Fibroblast of skin of scalp (primary cell): ENCODE measurements at places on chromosomes 7 and 10.

DNA sequence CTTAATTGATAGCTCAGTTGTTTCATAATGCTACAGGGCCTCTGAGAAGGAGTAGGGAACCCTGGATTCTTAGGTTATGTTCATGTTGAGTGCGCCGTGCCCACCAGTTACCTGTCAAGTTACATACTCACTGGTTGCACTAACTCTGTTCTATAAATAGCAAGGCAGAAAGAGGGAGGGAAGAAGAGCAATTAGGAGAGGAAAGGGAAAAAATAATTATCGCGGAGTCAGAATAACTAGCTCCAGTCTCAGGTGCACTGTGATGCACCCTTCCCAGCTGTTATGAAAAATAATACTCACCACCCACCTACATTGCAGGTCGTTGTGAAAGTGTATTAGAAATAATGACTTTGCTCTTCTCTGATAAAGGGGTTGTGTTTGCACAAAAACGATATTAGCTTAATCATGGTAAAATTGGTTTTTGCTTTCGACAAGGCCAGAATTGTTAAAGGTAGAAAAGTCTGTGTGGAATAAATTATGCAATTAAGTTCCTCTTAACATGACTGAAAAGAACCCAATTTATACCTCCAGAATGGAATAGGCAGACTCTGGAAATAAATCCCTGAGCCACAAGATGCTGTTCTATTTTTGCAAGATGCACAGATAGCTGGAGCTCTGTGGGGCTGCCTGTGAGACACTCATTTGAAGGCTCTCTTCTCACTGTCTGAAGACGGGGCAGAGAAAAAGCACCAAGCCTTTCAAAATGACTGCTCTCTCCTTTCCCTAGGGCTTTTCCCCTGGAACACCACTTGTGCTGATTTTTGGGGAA lies 137.6 kb upstream of the PITRM1 start:
- no peak for DNase-seq

GRCh38 chr10:101829561-101830315 lies 11.5 kb upstream of the OGA start:
- DNase-seq: peak; percentile 43

- no peak for DNase-seq
Observed at GRCh38 chr10:43706166-43706565, 57.5 kb upstream of the ZNF32 start.

DNA sequence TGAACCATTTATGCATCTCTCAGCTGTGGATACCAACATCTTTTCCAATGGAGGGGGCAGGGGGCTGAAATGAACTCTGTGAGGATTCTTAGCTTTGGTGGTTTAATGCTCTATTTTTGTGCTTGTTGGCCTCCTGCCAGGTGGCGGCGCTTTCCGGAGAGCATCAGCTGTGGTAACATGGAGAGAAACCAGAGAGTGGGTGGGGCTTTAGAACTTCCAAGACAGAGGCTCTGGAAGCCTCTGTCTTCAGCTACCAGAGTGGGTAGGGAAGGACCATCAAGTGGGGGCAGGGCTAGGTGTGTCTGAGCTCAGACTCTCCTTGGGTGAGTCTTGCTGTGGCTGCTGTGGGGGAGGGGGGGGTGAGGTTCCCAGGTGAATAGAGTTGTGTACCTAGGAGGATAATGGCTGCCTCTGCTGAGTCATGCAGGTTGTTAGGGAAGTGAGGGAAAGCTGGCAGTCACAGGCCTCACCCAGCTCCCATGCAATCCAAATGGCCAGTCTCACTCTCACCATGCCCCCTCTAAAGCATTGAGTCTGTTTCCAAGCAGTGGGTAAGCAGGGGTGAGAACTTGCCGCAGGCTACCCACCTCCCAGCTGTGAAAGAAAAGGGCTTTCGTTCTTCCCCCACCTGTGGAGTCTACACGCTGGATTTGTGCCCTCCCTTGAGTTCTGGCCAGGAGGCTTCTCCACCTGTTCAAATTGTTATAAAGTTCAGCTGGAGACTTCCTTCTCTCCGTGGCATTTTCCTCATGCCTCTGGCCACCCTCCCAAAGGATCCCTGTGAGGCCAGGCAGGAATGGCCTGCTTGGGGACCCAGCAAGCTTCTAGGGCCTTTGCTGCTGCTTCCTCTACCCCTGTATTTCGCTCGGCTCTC lies 527.0 kb downstream of the NEBL start:
- DNase-seq: no peak

DNA sequence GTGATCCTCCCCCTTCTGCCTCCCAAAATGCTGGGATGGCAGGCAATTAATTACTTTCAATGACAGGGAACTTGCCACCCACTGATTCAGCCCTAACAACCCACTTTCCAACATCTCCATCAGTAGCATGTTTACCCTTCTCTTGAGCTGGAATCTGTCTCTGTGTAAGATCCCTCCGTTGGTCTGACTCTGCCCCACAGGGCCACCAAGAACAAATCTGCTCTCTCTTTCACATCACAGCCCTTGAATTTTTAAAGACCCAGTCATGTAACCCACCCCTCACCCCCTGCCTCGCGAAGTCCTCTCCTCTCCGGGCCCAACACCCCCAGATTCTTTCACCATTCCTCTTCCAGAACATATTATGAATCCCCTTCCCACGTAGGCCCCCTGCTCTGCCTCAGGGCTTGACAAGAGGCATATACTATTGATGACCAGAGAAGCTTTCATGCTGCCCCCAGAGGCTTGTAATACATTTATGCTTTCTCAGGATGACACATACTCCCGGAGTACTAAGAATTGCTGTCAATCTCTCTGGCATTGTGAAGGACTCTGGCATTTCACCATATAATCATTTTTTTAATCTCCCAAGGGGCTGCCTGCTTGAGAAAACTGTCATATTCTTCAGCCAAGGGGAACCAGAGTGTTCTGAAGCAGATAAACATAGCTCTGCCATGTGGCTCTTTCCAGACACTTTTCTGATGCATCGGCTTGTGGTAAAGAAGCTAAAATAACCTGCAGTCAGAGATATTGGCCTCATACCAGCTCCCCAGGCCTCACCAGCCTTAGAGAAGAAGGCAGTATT lies 179.2 kb upstream of the AUTS2 start:
- DNase-seq: peak; percentile 96

DNA sequence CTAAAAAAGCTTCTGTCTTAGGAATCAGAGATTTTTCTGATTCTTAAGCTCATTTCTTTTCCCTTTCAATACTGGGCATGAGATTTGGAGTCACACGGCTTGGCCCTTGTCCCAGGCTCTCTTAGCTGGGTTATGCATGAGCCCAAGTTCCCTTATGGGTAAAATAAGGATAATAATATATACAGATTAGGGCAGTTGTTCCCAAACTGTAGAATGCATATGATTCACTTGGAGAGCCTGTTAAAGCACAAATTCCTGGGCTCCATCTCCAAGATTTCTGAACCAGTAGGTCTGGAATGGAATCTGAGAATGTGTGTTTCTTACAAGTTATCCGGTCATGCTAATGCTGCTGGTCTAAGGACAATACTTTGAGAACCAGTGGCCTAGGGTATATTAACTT lies 154.0 kb downstream of the REEP3 start:
- DNase-seq: peak; percentile 85

DNA sequence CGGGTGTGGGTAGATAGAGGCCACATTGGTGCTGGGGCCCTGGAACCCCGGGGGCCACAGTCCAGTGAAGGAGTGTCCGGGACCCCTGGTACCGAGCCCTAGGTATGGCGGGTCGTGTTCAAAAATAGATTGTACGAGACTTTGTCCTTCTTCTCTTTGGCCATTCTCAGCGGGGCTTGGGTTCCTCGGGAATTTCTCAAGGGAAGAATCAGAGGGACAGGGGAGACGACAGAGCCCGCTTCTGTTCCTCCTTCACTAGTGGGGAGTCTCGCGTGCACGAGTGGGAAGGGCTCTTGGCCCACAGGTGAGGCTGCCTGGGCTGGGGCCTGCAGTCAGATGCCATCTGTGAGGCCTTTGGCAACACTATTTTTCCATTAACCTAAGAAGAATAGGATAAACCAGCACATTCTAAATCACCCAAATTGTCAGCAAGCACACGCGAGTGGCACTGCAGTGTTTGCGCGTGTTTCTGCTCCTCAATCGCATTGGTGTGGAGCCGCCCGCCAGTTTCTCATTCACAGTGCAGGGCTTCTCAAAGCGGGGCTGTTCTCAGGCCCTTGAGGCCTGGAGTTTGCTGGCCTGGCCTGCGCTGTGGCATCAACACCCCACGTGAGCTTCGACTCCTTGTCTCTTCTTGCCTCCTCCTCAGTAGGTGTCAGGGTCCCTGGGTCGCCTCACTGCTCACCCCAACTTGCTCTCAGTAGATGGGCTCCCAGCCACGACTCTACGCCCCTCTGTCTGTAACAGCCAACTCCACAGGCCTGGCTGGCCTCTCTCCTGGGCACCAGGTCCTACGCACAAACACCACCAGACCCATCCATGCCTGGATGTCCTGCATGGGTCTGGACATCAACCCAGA lies 187.6 kb upstream of the SHH start:
- no peak for DNase-seq

DNA sequence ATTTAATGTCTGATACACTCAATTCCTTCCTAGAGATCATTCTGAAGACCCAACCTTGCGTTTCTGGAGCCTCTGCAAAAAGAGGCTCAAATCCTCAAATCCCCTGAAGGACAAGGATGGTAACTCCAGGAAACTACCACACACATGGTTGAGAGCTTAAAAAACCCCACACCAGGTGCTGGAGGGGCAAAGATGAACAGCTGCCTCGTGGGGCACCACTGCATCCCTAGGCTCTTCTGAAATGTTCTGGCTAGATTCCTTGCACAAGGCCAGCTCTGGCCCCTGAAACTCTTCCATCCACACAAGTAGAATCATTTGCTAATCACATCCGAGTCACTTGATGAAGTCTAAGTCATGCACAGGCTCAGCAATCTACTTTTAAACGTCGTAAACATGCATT lies 286.6 kb downstream of the ELMO1 start:
- no peak for DNase-seq

DNA sequence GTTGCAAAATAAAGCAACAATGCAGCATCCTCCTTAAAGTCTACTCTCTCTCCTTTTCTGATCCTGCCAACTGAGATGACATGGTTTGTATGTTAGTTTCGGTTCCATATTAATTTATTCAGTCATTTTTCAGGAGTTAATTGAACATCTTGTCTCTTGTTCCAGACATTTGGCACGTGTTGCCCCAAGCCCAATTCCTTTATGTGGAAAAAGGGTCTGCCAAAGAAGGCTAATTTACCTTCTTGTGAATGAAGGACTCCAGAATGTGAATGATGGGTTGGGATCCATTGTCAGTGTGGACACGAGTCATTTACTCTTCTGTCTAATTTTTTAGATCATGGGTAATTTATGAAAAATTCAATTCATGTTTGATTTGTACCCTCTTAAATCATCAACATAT lies 350.9 kb upstream of the LRGUK start:
- DNase-seq: no peak

DNA sequence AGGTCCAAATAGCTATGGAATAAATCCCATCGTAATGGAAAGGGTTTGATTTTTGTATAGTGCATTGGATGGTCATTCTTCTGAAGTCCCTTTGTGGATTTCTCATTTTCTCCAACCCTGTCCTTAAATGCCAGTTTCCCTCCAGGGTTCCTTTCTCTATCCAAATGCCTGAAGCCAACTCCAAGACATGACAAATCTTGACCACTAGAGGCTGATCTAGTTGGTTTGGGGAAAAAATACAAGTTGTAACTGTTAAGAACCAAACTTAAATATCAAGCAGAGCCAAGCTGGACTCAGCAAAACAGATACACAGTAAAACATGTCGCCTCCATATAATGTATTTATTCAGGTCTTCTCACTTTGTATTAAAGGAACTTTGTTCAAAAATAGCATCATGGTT lies 28.7 kb downstream of the FRMD4A start:
- peak; percentile 30 for DNase-seq

DNA sequence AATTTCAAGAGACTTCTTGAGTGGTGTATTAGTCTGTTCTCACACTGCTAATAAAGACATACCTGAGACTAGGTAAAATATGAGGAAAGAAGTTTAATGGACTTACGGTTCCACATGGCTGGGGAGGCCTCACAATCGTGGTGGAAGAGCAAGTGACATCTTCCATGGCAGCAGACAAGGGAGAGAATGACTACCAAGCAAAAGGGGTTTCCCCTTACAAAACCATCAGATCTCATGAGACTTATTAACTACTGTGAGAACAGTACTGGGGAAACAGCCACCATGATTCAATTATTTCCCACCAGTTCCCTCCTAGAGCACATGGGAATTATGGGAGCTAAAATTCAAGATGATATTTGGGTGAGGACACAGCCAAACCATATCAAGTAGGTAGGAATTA lies 150.5 kb downstream of the PCDH15 start:
- no peak for DNase-seq

- peak; percentile 11 for DNase-seq
Observed at GRCh38 chr7:101243646-101244374, 1.1 kb downstream of the FIS1 start.

DNA sequence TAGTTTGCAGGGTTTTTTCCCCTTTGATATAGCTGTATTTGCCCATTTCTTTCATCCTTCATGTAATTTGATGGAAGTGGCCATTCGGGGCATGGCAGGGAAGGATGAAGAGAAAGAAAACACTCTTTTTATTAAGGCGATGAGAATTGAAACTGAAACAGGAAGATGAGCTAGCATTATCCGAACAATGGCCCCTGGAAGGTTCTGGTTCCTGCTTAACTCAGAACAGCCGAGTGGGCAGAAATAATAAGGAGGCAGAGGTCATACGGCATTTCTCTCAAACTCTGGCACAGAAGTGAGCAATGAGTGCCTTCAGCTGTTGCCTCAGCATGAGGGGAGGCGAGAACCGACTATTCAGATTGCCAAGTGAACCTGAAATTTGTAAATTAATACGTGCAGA lies 113.2 kb upstream of the MYO3A start:
- DNase-seq: no peak

DNA sequence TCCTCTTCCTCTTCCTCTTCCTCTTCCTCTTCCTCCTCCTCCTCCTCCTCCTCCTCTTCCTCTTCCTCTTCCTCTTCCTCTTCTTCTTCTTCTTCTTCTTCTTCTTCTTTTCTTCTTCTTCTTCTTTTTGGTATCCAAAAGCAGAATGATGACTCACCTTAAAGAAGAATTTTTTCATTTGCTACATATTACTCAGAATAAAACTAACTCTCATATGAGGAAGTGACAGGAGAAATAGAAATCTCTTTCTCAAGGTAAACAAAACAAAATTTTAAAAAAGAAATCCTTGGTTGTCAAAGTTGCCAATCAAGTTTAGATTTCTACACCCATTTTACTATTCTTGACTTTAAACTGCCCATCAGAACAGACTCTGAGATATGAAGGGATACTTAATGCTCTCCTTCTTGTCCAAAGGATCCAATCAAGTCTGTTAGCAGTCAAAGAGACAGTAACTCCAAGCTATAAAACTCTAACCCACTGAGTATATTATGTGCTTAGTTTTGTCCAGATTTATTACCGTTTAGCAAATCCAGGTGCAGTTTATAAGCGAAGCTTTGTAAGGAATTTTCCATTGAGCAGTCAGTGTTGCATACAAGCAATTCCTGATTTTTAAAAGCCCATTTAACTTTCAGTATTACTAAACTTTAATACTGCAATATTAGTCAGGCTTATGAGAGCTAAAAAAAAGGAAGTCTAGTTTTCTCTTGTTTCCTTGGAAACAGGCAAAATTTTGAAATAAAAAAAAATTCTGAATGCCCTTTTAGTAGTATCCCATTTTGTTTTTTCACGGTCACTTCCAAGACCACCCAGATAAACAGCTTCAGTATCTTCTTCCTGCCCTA lies 43.1 kb upstream of the SNX13 start:
- DNase-seq: no peak
